ENCODE measurements at places on chromosomes 13 and 19. TPM values are rescaled to one million over a fixed set of nuclear protein-coding genes. Genes with fewer than 3 reads are reported as not detected.
A peak's percentile ranks its signal among the peaks of the same experiment; 100 is the strongest.

The ASF1B gene
- total RNA-seq = 27.1 TPM

The PNMA8A gene
- total RNA-seq = not detected

The FBN3 gene
- total RNA-seq = not detected

The CYP2S1 gene
- not detected for total RNA-seq

The LRG1 gene
- total RNA-seq = 0.14 TPM

The SYCN gene
- total RNA-seq = not detected

The KLK14 gene
- 0.48 TPM for total RNA-seq

The ZNF414 gene
- total RNA-seq = 11.8 TPM

The ZNF382 gene
- total RNA-seq = 6.1 TPM

The ZNF615 gene
- total RNA-seq = 11.8 TPM

The USHBP1 gene
- total RNA-seq = not detected

The COL5A3 gene
- not detected for total RNA-seq

The TMEM221 gene
- total RNA-seq = not detected

The PEAK3 gene
- not detected for total RNA-seq

The DEDD2 gene
- 42.7 TPM for total RNA-seq

The CD79A gene
- 970 TPM for total RNA-seq

The SMIM24 gene
- total RNA-seq = 1.2 TPM

The CLIP3 gene
- total RNA-seq = 1.2 TPM

The SIGLEC11 gene
- not detected for total RNA-seq

DNA sequence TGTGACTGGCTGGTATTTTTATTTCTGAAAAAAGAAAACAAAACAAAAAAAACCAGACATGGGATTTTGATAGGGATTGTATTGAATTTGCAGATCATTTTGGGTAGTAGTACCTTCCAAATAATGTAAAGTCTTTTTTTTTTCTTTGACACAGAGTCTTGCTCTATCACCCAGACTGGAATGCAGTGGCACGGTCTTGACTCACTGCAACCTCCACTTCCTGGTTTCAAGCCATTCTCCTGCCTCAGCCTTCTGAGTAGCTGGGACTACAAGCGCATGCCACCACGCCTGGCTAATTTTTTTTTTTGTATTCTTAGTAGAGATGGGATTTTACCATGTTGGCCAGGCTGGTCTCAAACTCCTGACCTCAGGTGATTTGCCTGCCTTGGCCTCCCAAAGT, 4.2 kb downstream of the ZNF101 start:
- no peak for DNase-seq

DNA sequence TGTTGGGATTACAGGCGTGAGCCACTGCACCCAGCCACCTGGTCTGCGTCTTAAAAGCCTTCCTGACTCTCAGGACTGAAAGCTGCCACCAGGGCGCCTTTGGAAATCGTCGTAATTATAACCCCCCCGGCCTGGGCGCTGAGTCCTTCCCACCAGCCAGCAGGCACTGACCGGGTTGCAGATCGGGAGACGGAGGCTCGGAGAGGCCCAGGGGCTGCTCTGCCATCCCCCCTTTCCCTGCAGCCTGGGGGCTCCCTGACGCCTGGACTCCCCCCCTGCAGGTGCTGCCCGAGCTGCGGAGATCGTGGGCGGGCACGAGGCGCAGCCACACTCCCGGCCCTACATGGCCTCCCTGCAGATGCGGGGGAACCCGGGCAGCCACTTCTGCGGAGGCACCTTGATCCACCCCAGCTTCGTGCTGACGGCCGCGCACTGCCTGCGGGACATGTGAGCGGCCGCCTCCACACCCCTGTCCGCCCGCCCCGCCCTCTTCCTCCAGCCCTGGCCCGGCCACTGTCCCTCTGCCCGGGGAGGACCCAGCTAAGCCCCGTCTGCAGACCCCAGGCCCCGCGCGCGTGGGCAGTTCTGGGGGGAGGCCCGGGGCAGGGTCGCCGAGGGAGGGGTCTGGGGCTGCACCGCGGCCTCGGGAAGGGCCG, 2.5 kb downstream of the PRTN3 start:
- DNase-seq = no peak

DNA sequence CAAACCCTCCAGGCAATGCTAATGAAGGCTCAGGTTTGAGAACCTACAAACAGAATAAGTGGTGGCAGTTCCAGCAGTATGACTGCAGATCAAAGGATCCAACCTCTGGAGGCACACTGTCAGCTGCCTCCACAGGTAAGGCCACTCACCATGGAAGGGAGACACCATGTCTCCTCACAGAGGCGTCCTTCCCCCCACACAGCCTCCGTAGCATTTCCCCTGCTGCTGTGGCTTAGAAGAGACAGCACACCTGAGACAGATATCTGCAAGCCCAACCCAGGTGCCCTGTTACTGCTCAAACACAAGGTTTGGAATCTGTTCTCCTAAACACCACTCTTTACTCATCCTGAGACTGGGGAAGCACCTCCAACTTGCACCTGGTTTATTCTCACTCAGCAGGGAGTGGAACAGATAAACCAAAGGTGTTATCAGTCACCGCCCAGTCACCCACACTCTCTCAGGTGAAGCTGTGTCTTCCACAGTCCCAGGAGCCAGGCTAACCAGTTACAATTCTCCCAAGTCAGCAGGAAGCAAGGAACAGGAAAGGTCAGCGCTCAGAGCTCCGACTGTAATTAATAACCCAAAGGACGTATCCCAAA, 311.2 kb downstream of the FOXO1 start:
- DNase-seq = no peak

- DNase-seq = peak; percentile 72
Measured at GRCh38 chr19:1651568-1652291, 685 bp downstream of the TCF3 start.

GRCh38 chr19:57887195-57887941, 1.5 kb downstream of the ZNF814 start:
- DNase-seq = peak; percentile 49

GRCh38 chr13:95391362-95391761, 90.1 kb upstream of the ABCC4 start:
- DNase-seq = no peak

- DNase-seq = no peak
Measured at GRCh38 chr19:1863328-1863637, at the start of gene KLF16. KLF16 (minus strand) TSS chr19:1863579; CDS start chr19:1863497, 82 bp downstream.

DNA sequence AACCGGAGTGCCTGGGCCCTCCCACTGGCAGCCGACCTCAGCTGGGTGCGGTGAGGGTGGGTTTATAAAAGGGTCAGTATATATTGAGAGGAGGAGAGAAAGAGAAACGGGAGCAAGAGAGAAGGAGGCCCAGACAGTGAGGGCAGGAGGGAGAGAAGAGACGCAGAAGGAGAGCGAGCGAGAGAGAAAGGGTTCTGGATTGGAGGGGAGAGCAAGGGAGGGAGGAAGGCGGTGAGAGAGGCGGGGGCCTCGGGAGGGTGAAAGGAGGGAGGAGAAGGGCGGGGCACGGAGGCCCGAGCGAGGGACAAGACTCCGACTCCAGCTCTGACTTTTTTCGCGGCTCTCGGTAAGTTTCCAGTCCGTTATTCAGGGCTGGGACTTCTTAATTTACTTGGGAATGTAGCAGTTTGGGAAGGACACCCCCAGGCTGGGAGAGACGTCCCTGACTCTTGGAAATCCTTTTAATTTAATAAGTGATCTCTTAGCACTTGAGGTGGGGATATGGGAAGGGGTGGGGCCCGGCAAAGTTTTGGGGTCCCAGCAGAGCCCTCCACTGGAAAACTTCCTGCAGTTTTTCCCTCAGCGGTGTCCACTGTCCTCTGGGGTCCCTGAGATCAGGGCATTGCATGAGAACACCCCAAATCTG, at the start of gene EMP3:
Gene EMP3 (plus strand): TSS at position 288 of the 646 bp plus-strand sequence. CDS start 1,293 bp downstream, outside the sequence.
- DNase-seq = peak; percentile 87

- DNase-seq = no peak
Measured at GRCh38 chr13:37397535-37397934, 201.0 kb downstream of the POSTN start.

GRCh38 chr13:91934354-91934753, 535.9 kb downstream of the GPC5 start:
- DNase-seq = no peak

- DNase-seq = no peak
Measured at GRCh38 chr13:38376546-38376945, 26.9 kb downstream of the UFM1 start.

DNA sequence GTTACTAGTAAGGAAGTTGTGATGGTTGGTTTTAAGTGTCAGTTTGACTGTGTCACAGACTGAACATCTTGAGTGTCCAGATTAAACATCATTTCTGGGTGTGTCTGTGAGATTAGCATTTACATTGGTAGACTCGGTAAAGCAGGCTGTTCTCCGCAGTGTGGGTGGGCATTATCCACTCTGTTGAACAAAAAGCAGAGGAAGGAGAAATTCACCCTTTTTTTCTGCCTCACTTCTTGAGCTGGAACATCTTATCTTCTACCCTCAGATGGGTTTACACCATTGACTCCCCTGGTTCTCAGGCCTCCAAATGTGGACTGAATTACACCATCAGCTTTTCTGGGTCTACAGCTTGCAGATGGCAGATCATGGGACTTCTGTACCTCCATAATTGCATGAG, 63.7 kb upstream of the ZDHHC20 start:
- DNase-seq = no peak

DNA sequence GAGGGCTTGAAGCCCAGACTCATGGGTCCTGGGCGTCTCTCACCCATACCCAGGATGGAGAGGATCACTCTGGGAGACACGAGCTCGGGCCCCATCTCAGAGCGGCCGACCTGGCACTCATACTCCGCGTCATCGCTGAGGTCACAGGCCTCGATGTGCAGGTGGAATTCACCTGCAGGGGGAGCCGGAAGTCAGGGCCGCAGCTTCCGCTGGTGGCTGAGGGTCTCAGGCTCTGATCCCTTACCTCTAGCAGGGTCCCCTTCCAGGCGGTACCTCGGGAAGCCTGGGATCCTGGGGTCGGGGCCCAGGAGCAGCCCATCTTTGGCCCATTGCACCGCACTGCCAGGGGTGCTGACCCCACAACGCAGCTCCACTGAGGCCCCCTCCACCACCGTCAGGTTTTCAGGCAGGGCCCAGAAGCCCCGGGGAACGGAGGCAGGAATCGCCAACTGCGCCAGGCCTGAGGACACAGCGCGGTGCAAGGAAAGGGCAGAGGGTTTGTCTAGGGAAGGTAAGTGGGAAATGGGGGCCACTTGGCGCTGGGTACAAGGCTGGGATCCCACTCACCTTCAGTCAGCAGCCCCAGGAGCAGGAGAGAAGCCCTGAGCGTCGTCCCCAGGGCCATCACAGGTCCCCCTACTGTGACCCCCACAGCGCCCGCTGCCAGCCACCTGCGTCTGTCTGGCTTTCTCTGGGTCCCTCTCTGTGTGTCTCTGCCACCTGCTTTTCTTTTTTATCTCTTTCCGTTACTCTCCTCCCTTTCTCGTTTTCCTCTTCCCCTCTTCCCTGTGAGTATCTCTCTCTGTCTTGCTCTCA, 883 bp downstream of the NPHS1 start:
- peak; percentile 54 for DNase-seq

DNA sequence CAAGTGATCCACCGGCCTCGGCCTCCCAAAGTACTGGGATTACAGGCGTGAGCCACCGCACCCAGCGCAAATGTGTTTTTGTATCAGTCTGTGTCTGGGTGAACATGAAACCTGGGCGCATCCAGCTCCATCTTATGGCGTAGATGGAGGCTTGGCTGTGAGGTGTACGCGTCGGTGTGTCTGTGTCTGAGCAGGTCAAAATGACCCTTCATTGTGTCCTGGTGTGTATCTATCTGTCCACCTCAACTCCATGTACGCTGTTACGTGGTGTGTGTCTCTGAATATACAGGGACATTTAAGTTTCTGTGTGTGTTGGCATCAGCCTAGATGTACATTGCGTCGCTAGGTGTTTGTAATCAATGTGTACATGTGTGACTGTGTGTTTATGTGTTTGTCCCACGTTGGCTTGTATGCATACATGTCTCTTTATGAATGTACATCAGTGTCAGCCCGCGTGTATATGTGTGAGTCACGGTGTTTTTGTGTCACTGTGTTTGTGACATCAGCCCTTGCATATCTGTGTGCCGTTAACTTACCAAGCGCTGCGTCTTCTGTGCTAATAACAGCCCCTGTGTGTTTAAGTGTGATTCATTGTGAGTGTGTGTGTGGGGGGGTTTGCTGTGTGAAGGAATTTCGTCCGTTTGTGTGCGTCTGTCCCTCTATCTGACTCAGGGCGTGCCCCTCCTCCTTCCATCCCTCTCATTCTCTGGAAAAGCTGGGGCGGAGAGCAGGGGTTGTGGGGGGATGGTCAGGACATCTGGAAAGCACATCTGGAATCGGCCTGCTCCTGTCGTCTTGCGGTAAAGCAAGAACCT, 6.4 kb downstream of the AXL start:
- no peak for DNase-seq

GRCh38 chr19:55711719-55712118, 26.5 kb downstream of the NLRP9 start:
- DNase-seq = no peak

GRCh38 chr13:112685896-112686295, 3.9 kb upstream of the ATP11A start:
- no peak for DNase-seq

GRCh38 chr13:95193509-95194230, 107.6 kb downstream of the ABCC4 start:
- DNase-seq = no peak

- DNase-seq = no peak
Measured at GRCh38 chr13:25930653-25931052, 121.2 kb downstream of the SHISA2 start.

GRCh38 chr13:83221813-83222241, 660.4 kb downstream of the SLITRK1 start:
- DNase-seq = no peak

GRCh38 chr13:51501592-51502152, 48.8 kb upstream of the INTS6 start:
- DNase-seq = no peak

DNA sequence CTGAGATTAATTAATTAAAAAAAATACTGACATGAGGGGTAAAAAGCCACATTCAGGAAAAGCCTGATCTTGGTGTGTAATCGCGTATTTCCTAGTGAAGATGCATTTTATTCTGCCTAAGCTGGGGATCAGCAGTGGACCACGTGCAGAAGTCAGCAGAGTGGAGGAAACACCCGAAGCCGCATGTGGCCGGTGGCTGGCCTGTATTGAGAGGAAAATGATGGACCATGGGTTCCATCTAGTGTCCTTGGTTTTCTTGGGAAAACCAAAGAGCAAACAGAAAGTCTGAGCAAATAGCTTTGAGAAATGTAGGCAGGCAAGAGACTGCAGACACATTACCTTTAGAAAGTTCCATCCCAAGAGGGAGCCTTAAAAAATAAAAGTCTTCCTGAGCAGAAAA, 23.7 kb upstream of the SHISA2 start:
- DNase-seq = no peak

- DNase-seq = peak; percentile 53
Measured at GRCh38 chr13:53189162-53189561, 160.5 kb downstream of the OLFM4 start.

- no peak for DNase-seq
Measured at GRCh38 chr13:60788156-60788829, 391.3 kb downstream of the TDRD3 start.

GRCh38 chr13:108322206-108322824, 52.8 kb downstream of the TNFSF13B start:
- peak; percentile 78 for DNase-seq

All from Karpas-422 (cell line).